Lung (tissue), 17 donors: ENCODE measurements at places on chromosomes 6 and 20.

DNA sequence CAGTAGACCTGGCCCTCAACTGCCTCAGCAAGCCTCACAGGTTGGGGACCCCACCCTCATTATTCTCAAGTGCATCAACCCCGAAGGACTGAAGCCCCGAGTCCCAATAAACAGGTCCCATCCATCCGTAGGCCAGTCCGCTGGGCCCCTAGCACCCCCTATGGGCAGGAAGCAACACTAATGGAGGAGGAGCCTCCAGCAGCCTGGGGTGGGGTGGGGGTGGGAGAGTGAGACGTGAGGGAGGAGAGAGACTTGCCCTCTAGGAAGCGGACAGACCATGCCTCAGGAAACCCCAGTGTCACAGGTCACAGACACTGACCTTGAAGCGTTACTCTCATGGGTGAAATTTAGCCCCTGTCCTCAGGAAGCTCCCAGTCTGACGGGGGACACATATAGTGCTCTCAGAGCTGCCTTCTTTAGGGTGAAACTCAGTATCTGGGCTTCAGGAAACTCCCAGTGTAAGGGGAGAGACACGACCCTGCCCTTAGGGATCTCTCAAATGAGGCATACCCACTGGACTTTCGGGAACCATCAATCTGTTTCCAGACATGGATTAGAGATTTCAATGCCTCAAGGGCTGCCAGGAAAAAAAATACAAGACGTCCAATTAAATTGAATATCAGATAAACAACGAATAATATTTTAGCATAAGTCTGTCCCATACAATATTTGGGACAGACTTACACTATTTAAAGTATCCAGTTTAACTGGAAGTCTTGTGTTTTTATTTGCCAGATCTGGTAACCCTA lies 125.8 kb downstream of the MRPL14 start:
- peak; percentile 30 for DNase-seq

DNA sequence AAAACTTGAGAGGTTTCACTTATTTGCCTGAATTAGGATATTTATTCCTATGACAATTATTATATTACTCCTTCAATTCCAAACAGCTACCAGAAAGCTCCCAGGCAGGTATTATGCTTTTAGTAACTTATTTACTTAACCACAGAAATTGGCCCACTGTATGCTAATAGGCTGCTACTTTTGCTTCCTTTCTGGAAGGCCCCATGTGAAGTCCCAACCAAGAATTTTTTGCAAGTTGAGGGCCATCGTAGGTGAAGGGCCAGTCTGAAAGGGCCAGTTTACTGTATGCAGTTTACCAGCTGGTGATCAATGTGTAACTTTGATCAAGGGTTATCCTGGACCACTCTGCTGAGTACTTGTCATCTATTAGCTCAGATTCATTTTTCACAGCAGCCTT lies 45.0 kb downstream of the EDN1 start:
- no peak for DNase-seq

GRCh38 chr6:153058291-153058690 lies 55.8 kb upstream of the MTRF1L start:
- no peak for DNase-seq

DNA sequence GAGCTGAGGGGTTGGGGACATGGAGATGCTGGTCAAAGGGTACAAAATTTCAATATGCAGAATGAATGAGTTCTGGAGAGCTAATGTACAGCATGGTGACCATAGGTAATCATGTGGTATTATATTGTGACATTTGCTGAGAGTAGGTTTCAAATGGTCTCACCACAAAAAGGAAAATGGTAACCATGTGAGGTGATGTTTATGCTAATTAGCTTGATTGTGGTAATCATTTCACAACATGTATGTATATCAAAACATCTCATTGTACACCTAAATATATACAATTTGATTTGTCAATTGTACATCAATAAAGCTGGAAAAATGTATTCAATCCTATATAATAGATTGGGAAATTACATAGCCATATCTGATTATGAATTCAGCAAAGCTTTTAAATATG lies 29.5 kb upstream of the TMEM14A start:
- DNase-seq, result no peak

DNA sequence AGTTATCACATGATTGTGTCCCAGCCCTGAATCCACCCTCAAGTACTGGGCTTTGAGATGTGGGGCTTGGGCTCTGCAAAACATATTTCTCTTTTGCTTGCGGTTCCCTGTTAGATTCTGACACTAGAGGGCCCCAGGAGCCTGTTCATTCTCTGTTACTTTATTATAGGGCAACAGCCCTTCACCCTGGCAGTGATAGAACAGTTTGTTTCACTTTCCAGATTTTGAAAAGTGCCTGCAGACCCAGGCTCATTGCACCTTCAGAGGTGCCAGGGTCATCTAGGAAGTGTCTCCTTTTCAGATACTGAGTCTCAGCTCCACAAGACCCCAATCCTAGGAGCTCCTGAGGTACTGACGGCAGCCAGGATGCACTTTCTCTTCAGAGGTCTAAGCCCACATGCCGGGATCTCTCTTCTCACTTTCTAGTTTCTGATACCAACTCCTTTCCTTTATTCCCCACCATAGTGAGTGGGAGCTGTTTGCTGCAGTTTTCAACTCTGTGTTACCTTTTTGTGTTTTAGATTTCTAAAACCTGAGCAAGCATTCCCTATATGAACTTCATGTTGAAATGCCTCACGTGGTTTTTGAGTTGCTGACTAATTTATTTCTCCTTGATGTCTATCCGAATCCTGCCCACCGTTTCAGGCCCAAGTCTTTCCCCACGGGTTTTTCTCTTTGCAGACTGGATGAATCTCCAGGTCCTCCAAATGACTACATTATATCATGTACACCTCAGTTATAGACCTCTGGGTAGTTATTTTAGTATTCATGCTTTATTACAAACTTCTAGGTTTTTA lies 10.9 kb downstream of the ABT1 start:
- DNase-seq, result peak; percentile 55

DNA sequence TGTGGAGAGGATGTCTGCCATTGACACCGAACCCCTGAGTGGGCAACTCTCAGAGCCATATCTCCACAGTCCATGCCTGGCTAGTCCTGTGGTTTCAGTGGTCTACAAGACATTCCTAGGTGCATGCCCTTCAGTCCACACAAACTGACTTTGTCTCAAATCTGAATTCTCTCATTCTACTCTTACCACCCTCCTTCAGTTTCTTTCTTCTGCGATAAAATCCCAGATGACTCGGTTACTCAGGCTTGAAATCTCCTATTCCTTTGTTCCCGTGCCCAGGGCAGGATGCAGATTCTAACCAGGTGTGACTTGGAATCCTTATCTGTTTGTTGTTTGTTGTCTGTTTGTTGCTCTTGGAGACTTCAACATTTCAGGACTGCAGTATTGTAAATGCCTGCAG lies 9.3 kb downstream of the CDS2 start:
- DNase-seq, result no peak

GRCh38 chr6:25137480-25137879 lies 141.7 kb upstream of the CARMIL1 start:
- no peak for DNase-seq

DNA sequence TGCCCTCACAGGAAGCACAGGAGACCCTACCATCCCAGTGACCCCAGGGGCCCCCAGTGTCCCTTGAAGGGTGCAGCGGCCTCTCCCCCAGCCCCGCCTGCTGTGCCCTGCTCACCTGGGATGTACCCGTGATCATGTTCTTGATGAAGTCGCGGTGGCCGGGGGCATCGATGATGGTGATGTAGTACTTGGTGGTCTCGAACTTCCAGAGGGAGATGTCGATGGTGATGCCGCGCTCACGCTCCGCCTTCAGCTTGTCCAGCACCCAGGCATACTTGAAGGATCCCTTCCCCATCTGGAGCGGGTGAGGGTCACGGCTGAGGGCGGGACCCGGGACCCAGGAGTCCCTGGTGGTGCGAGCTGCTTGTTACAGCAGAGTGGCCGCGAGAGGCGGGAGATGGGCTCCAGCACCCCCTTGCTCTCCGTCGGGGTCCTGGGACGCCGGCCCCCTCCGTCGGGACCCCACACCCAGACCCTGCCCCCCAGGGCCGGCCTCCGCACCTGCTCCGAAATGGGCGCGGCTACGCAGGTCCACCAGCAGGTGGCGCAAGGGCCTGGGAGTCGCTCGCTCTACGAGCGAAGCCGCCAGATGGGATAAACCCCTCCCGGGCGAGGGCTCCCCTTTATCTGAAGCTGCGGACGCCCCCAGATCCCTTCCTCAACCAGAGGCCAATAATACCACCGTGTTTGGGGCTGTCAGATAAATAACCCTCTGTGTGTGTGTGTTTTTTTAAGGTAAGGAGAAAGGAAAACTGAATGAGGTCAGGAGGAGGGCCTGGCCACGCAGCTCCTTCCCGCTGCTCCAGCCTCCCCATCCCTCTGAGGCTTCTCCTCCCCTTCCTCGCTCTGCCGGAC lies 2.9 kb downstream of the EEF1A2 start:
- DNase-seq, result peak; percentile 46

DNA sequence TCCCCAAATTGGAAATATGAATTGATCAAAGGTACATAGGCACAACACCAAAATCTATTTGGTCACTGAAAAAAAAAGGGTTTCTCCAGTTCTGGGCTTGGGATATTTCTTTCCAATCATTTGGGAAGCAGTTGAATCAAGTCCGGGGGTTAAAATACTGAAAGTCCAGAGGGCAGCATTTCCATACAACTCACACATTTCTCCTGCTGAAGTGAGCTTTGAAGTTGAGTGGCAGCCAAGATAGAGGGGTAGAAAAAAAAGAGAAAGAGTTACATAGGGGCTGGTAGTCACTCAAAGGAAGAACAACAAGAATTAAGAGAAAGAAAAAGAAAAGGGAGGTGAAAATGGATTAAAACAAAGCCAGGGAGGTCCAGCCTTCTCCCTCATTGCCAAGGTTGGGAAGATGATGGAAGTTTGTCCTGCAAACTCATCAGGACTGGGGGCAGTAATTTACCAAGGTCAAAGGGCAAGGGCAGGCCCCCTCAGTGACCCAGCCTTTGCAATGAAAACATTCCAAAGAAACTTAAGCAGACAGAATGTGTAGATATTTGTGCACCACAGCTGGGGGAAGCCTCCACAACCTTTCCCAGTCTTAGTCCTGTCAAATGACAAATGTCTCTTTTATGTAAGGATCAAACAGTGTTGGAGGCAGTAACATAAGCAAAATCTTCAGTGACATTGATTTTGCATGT lies 525.3 kb upstream of the JARID2 start:
- peak; percentile 69 for DNase-seq

- DNase-seq, result peak; percentile 90
These were observed 154.2 kb upstream of the QKI start for GRCh38 chr6:163260111-163260895.

GRCh38 chr6:105988321-105988720 lies 97.8 kb upstream of the PRDM1 start:
- DNase-seq, result no peak

GRCh38 chr6:22784601-22785410 lies 215.4 kb downstream of the HDGFL1 start:
- DNase-seq, result peak; percentile 85

DNA sequence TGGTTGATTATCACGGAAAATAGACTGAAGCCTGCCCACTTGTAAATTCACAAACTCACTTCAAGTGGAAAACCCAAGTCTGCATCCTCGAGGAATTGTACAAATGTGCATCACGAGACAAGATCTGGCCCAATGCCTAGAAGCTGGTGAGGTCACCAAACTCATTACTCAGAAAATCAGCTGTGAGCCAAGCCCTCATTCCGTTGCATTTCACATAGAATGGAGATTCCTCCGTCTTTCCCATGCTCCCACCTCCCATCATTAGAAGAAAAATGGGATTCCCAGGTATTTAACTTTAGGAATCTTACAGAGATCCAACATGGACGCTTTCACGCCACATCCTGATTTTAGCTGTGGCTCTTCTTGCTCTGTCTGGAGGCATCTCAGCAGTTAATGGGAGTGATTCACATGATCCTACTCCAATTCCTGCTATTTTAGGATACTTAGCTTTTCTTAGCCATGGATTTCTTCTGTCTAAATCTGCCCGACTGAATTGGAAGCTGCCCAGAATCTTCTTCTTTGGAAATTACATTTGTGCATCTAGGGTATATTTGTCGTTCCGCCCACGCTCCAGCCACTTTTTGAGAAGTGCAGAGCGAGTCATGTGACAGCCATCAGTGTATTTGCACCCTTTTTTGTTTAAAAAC lies 68.7 kb upstream of the STMND1 start:
- peak; percentile 77 for DNase-seq

GRCh38 chr6:82251942-82252341 lies 4.4 kb upstream of the IBTK start:
- DNase-seq, result peak; percentile 60

GRCh38 chr6:14134211-14134910 lies 16.8 kb downstream of the CD83 start:
- no peak for DNase-seq

DNA sequence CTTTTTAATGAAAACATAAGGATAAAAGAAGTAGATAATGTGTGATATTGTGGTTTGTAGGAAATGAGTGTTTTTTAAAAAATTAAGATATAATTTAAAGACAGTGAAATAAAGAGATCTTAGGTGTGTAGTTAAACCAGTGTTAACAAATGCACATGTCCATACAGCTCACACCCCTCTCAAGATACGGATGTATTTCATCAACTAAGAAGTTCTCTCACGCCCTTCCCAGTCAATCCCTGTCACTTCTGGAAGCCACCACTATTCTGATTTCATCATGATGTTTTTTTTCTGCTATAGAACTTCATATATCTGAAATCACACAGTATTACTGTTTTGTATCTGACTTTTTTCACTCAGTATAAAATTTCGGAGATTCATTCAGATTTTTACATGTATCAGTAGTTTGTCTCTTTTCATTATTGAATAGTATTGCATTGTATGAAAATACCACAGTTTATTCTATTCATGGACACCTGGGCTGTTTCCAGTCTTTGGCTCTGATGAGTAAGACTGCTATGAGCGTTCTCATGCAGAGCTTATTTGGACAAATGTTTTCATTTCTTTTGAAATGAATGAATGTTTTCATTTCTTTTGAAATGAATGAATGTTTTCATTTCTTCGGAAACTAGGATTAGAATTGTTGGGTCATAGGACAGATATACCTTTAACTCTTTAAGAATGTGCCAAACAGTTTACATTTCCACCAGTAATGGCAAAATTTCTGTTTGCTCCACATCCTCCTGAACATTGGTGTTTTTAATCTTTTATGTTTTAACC lies 49.7 kb upstream of the ELOVL5 start:
- no peak for DNase-seq

DNA sequence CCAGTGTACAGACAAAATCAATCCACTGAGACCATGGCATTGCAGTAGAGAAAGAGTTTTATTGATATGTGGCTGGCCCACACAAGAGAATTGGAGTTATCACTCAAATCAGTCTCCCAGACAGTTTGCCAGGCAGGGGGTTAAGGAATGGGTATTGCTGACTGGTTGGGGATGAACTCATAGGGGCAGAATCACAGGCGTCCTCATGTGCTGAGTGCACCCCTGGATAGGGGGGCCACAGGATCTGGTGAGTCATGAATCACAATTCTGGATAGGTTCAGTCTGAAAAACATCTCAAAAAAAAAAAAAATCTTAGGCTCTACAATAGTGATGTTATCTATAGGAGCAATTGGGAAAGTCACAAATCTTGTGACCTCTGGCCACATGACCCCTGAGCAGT lies 29.5 kb upstream of the ILRUN start:
- no peak for DNase-seq
